ENCODE measurements at places on chromosomes 3 and 15.

DNA sequence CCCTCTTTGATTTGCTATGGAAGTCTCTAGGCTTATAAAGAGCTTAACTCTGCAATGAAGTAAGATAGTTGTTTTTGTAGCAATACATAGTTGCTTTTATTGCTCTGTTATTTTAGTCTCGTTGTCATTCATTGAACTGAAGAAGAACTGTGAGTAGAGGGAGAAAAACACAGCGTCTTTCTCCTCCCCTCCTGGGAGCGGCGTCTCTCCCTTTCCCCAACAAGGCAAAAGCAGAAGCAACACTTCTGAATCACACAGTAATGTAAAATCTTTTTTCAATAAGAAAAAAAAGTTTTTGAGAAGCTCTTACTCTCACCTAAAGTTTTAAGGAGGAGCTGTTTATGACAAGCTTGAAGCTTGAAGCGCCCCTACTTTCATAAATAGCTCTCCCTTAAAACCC, 119.3 kb upstream of the SLC7A14 start:
- DNase-seq: no peak

- no peak for DNase-seq
Measured at GRCh38 chr15:52218371-52218770, 27.2 kb upstream of the GNB5 start.

- DNase-seq: no peak
Measured at GRCh38 chr3:110542552-110543150, 529.0 kb upstream of the NECTIN3 start.

DNA sequence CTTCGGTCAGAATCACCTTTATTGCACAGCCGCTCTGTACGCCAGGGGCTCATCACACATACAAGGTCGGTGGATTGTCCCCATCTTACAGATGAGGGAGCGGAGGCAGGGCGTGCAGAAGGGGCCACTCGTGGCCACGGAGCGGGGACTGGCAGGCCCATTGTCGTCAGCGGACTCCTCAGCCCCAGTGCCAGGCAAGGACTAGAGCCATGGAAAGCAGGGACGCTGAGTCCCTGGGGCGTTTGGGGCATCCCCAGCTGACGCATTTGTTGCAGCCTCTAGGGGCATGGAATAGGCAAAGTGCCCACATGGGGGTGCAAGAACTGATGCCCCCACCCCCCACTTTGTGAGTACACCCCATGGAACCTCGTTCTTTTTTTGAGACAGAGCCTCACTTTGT, 29.8 kb upstream of the FURIN start:
- no peak for DNase-seq

GRCh38 chr3:140859592-140860336, 81.9 kb upstream of the SLC25A36 start:
- DNase-seq: no peak

- DNase-seq: no peak
Measured at GRCh38 chr3:58938057-58938456, 111.8 kb downstream of the CFAP20DC start.

DNA sequence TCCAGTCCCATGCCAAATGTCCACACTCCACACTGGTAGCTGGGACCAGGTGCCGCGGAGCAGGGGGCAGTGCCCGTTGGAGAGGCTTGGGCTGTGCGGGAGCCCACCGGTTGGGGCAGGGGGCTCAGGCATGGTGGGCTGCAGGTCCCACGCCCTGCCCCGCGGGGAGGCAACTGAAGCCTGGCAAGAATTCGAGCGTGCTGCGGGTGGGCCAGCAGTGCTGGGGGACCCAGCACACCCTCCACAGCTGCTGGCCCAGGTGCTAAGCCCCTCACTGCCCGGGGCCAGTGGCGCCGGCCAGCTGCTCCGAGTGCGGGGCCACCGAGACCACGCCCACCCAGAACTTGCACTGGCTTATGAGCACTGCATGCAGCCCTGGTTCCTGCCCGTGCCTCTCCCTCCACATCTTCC, 479.4 kb downstream of the ZNF385D start:
- DNase-seq: no peak

- DNase-seq: peak; percentile 41
Measured at GRCh38 chr3:48273594-48274211, 32.8 kb downstream of the ZNF589 start.

DNA sequence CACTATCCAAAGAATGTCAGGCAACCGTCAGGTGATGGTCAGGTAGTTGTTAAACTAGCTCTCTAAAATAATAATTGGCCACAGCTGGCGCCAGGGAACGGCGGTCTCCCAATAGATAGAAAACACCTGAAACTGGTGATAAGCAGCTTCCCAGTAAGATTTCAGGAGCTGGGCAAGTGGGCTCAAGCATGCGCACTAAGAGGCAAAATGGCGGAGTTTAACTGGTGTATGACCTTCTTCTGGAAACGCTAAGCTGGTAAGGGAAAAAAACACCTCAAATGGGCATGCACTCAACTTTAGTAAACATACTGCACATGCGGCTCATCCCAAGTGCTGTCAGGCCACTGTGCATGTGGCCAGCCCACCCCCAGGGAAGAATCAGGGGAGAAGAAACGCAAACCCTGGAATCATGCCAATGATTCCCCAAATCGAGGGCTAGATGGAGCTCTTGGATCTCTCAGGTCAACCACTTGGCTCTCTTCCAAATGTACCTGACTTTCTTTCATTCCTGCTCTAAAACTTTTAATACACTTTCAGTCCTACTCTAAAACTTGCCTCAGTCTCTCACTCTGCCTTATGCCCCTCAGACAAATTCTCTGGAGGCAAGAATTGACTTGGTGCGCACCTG, 195.0 kb downstream of the ZNF621 start:
- DNase-seq: peak; percentile 16

- no peak for DNase-seq
Measured at GRCh38 chr3:177459401-177459800, 262.1 kb upstream of the TBL1XR1 start.

DNA sequence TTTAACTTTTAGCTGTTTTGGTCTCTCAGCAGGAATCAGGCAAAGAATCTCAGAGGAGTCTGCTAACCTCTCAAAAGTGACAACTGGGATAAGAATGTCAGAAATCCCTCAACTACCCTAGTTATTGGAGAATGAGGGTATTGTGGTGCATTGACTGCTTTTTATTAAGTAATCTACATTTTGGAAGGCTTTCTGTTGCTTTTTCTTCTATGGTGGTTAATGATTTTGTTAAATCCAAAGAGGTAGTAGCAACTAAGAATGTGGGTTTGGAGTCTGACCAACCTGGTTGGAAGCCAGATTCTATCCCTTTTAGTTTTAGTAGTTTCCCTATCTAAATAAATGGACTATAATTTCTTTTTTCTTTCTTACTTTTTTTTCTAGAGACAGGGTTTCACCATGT, 94.7 kb upstream of the RNF7 start:
- no peak for DNase-seq

DNA sequence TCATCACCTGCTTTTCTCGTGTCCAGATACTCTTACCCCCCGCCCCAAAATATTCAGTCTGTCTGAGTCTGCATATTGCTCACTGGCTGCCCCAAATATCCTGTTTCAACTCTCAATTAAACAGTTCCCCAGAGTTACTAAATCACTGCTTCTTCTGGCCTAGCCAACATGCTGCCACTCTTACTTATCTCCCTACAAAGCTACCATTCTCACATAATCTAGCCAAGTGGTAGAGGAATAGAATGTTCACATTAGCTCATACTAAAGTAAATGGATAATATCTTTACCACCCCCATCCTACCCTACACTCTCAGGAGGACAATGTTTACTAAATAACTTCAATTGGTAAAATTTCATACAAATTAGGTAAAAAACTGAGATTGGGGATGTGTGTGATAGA, 77.8 kb downstream of the NR1I2 start:
- DNase-seq: no peak

GRCh38 chr3:46206282-46207015, 1.7 kb downstream of the CCR1 start:
- no peak for DNase-seq

- no peak for DNase-seq
Measured at GRCh38 chr3:70979983-70980645, 603.4 kb downstream of the FOXP1 start.

- peak; percentile 76 for DNase-seq
Measured at GRCh38 chr3:186772701-186773417, 10.5 kb upstream of the EIF4A2 start.

DNA sequence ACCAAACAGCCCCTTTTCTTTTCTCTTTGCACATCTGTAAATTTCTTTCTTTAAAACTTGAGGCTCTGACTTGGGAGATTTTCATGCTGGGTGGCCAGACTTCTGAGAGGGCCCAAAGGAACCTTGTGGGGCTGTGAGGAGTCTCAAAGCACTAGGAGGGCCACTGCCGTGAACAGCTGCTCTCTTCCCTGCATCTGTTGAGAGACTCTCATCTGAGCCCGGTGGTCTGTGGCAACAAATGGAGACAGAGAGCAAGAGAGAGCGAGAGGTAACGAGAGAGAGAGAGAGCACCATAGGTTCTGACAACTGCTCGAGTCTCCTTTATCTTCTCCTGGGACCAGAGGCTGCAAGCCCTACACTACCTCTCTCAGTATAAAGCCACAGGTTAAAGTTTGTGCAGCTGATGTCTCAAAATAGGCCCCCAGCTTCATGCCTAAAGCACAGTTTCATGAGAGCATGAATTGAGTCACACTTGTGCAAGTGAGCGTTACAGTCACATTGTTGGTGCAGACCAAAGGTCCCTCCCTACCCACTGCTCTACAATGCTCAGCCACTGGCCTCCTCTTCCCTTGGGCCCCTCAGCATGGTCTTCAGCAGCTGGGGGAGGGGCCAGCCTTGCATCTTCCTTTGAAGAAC, 60.7 kb downstream of the ZNF621 start:
- no peak for DNase-seq

DNA sequence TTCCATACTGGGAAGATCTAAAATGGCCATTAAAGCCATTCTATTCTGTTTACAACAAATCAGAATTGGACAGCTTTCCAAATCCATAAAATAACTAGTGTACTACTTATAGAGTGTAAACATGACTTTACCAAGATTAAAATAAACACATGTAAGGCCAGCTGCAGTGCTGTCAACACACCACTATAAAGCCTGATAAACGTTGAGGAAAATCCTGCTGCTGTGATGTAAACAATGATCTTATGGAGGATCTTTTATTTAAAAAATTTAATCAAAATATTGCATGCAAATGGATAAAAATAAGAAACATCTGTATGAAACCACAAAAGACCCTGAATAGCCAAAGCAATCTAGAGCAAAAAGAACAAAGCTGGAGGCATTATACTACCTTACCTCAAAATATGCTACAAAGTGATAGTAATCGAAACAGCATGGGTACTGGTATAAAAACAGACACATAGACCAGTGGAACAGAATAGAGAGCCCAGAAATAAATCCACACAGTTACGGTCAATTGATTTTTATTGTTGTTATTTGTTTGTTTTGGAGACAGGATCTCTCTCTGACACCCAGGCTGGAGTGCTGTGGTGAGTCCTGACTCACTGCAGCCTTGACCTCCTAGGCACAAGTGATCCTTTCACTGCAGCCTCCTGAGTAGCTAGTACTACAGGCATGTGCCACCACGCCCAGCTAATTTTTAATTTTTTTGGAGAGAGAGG, 428.8 kb upstream of the C2CD4B start:
- no peak for DNase-seq

GRCh38 chr3:194136519-194137007, 615 bp downstream of the HES1 start:
- peak; percentile 19 for DNase-seq

GRCh38 chr3:144429719-144430121, 458.1 kb downstream of the DIPK2A start:
- DNase-seq: no peak

DNA sequence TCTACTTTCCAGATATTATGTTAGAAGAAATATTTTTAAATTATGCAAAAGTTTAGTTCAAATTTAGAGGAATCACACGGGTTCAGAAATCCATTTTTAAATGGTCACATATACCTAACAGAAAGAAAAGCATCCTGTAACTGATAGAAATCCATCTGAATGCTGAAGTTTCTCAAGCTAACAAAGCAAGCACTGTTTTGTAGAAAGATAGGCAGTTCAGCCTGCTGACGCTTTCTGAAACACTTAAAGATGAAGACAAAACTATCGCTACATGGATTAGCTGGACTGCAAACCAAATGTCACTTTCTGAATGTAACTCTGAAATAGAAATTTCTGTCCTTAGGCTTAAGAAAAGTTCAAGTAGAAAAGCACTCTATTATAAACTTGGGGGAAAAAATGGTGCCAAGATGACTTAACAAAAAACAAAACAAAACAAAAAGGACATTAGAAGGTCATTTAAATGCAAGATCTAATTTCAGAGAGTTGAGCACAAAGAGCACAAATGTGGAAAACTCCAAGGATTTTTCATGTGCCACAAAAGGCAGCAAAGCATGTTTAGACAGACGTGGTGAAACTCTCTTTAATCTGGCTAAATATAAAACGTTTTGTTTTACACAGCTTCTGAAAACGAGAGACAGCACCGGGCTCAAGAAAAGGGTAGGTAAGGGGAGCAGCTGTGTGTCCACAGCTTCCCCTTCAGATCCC, 1.2 kb downstream of the PLOD2 start:
- DNase-seq: no peak

DNA sequence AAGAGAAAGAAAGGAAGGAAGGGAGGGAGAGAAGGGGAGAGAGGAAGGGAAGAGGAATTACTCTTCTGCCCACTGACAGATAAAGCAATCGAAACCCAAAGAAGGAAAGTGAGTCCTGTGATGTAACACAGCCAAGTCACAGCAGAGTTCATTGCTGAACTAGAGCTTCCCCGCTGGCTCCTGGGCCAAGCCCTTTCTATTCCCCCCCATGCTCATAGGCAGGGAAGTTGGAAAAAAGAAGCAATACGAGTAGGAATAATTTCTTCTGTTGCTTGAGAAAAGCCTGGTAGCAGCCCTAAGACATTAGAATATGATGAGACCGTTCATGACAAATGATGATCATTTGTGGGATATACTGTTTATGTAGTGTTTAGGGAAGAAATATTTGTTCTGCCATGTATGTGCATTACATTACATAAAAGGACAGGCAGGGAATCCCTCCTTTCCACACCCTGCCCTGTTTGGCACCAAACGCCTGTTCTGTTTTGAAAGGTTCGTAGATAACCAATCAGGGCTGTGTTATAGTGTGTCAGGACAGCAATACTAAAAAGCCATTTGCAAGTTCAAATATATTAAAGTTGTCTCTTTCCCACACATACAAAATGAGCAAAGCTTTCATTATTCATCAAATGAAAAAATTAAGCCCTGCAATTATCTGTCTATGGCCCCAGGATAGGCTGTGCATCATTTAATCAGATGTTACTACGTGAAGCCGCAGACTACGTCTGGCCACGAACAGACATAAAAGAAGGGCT, 111.0 kb upstream of the TRPM1 start:
- no peak for DNase-seq

Measured in hematopoietic multipotent progenitor cell (in vitro differentiated cells).